Sciatic nerve (tissue), 2 donors: ENCODE measurements at places on chromosomes 6 and 20. TPM values are rescaled to one million over a fixed set of nuclear protein-coding genes. Genes with fewer than 3 reads are reported as not detected.

The SPDEF gene
- not detected for total RNA-seq

The ACTL10 gene
- total RNA-seq: 0.71 TPM

The DEFB132 gene
- not detected for total RNA-seq

The STX7 gene
- total RNA-seq: 98.4 TPM

The TMEM217 gene
- 1.6 TPM for total RNA-seq

The ANKRD66 gene
- not detected for total RNA-seq

The MICB gene
- 2.9 TPM for total RNA-seq

The POPDC3 gene
- 9.9 TPM for total RNA-seq

The PDYN gene
- not detected for total RNA-seq

GRCh38 chr6:35259948-35260590 lies 534 bp downstream of the ZNF76 start:
- DNase-seq: peak; percentile 87

GRCh38 chr6:11467364-11467763 lies 70.2 kb upstream of the TMEM170B start:
- no peak for DNase-seq

DNA sequence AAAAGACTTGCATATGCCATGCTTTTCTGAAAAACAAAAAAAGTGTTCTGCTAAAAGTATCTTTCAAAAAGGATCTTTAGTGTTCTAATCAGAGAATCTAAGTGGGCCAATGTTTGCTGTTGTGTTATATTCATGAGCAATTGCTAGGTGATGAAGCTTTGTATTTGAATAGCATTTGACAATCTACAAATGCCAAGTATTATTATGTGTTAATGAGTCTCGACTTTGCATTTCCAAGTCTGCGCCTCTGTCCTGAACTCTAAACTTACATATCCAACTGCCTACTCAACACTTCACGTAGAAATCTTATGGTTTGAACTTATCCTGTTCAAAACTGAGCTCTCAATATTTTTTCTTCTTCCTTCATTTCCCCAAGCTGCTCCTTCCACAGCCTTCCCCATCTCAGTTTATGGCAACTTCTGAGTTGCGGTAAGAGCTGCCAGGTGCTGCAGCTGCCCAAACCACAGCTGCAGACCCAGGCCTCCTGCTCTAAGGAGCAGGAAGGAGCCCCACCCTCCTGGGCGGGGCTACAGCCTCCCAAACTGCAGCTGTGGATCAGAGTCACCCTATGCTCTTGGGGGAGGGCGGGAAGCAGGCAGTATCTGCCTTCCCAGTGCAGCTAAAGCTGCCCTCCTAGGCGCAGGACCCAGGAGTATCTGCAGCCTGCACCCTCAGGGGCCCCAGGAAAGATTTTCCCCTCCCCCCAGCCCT lies 16.7 kb upstream of the MAK start:
- no peak for DNase-seq

GRCh38 chr6:137743493-137743892 lies 123.6 kb upstream of the TNFAIP3 start:
- DNase-seq: no peak

DNA sequence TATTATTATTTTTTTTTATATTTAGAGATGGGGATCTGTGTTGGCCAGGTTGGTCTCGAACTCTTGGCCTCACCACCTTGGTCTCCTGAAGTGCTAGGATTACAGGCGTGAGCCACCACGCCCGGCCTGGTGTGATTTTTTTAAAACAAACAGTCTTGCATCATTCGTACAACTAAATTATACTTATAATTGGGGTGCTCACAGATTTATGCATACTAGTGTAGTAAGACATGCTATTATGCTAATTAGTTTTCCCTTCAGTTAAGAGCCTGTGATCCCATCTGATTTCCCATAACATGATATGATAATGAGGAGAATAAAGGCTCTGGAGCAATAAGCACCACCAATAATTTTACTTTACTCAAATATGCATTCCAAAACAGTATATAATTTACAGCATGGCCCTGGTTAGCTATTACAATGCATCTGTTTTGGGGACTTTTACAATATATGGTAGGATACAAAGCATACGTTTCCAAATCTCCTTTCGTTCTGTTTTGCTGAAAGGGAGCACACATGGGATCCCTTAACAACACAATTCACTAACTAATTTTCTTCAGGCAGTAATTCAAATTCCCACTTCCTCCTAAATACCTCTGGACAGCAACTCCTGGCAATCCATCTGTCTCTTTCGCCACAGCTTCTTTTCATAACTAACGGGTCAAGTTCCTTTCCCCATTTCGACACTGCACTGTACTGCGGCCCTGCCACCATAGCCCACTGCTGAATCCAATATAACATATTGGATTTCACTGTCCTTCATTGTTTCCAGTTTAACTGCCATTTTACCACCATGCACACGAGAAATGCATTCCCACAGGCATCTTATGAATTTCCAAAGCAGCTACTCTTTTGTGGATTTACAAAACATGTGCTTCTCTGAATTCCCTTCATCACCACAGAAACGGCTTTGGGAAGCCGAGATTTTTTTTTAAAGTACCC lies 1.7 kb downstream of the NUDT3 start:
- DNase-seq: no peak

DNA sequence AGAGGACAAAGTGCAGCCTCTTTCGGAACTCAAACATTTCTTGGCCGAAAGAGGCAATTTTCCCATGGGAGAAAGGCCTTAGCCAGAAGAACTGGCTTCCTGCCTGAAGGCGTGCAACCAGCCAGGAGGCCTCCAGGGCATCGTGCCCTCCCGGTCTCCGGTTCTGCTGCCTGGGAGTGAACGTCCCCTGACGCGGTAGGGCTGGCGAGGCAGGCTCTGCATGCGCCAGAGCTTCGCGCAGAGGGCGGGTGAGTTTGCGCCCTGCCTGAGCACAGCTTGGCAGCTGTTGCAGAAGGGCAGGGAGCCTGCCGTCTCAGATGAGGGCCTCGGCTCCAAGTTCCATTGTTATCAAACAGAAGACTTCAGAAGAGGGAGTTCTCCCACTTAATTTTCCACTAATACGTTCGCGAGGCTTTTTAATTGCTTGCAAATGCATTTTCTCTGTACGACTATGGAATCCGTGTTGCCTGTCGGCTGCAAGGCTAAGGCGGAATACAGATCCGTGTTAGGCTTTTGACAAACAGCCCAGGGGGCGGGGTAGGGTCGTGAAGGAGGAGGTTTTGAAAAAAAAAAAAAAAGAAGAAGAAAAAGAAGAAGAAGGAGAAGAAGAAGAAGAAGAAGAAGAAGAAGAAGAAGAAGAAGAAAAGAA lies 5.5 kb upstream of the TFAP2D start:
- DNase-seq: no peak

- DNase-seq: no peak
These were observed 4.2 kb upstream of the BMP6 start for GRCh38 chr6:7721649-7722048.

GRCh38 chr20:61986762-61987321 lies 78.8 kb downstream of the TAF4 start:
- no peak for DNase-seq

DNA sequence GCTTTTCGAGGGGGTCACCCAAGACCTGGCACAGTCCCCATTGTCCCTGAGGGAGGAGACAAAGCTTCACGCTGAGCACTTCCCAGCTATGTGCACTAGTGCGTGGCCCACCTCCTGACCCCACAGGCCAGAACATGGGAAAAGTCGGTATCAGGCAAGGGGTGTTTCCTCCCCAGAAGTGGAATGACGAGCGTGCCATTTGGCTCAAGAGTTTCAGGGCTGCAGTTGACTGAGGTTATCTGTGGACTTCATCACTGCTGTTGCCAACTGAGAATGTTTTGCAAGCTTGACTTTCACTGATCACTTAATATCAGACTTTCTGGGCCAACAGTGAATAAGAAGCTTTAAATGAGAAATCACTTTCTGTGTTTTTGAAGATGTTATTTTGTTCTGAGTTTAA lies 137.0 kb upstream of the AFDN start:
- DNase-seq: no peak
